Renal cortical epithelial cell (primary cell): ENCODE measurements at places on chromosomes 13 and 19.

DNA sequence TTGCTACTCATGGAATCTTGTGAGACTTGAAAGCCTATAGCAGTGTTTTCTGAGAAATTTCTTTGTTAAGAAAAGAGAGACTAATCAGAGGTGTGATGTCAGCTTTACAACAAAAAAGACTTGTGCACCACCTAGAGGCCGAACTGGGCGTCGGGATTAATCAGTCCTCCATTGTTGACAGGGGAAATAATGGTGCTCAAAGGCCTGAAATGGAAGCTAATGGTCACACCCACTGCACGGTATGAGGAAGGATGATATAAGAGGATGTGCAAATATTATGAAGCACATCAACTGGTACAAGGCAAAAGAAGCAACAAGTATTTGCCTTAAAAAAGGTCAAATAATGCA is 480.2 kb upstream of the MIR17HG start:
- DNase-seq: peak; percentile 65

GRCh38 chr13:41216160-41216559 is 21.8 kb upstream of the KBTBD7 start:
- no peak for DNase-seq

GRCh38 chr13:34587576-34587975 is 354.5 kb upstream of the NBEA start:
- peak; percentile 80 for DNase-seq

DNA sequence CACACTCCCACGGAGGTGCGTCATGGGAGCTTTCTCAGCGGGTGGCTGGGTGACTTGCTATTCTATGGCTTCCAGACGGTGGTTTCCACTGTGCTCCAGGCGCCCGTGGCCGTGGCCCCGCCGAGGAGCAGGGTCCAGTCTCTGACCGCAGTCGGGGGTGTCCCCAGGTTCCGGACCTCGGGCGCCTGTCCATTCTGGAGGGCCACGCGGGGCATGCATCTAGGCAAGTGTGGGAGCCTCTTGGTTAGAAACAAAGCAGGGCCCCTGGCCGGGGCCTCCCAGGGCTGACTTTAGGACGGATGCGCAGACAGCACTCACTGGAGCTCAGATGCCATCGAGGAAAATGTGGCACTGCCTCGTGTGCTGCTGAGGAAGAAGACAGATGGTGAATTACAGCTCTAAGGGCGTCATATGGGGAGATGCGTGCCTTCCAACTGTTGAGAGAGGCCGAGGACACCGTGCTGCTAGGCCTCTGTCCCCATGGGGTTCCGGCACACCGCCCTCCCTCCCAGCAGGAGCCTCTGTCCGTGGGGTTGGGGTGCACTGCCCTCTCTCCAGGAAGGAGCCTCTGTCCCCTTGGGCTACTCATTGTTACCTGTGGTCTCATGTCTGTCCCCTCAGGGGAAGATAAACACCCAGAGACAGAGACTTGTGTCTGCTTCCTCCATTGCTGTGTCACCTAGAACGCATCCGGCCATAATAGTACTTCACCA is 38.1 kb downstream of the TMEM255B start:
- no peak for DNase-seq

DNA sequence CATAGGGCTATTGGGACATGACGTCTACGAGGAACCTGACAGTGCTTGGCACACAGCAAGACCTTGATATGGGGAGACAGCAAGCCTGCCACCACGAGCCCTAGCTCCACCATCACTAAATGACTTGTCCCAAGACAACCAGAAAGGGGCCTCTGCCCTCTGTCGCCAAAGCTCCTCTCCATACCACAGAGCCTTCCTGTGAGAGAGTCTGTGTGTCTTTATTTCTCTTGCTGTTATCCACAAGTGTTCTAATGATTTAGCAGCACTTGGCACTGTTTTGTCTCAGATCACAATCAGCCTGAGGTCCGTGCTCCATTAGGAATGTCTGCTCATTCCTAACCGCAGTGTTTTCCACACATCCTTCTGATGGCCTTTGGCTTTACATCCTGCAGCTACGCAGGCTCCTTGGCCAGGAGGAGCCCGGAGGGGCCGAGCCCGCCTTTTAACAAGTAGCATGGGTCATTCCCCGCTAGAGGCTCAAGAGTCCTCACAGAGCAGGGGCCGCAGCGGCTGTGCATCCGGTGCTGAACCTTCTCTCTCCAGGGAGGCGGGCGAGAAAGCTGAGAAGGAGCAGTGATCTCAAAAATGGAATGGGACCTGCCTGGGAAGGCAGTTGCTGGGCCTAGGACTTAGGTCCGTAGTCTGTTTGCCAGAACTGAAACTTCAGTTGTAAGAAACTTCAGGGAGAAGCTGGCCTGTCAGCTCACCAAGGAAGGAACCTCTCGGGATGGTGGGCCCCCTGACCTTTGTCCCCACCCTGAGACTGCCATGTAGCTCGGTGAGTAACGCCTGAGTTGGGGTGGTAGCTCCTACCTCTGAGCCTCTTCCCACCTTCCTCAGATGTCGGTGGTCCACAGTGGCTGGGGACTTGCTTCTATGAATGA is 61.1 kb upstream of the HMGB1 start:
- no peak for DNase-seq

GRCh38 chr13:42574435-42575311 is 721 bp downstream of the TNFSF11 start:
- no peak for DNase-seq

- peak; percentile 58 for DNase-seq
Measured at GRCh38 chr19:4123615-4124568, at the start of gene MAP2K2. Gene MAP2K2, minus strand, starts transcription at chr19:4124122. Its CDS starts 247 bp downstream, at chr19:4123875.

GRCh38 chr13:80717776-80718175 is 376.9 kb upstream of the SPRY2 start:
- no peak for DNase-seq

- DNase-seq: no peak
Measured at GRCh38 chr19:15443838-15444237, 5.9 kb downstream of the WIZ start.

GRCh38 chr19:19549804-19550464 is 11.9 kb downstream of the CILP2 start:
- no peak for DNase-seq

- DNase-seq: no peak
Measured at GRCh38 chr13:66477816-66478215, 752.3 kb downstream of the PCDH9 start.

DNA sequence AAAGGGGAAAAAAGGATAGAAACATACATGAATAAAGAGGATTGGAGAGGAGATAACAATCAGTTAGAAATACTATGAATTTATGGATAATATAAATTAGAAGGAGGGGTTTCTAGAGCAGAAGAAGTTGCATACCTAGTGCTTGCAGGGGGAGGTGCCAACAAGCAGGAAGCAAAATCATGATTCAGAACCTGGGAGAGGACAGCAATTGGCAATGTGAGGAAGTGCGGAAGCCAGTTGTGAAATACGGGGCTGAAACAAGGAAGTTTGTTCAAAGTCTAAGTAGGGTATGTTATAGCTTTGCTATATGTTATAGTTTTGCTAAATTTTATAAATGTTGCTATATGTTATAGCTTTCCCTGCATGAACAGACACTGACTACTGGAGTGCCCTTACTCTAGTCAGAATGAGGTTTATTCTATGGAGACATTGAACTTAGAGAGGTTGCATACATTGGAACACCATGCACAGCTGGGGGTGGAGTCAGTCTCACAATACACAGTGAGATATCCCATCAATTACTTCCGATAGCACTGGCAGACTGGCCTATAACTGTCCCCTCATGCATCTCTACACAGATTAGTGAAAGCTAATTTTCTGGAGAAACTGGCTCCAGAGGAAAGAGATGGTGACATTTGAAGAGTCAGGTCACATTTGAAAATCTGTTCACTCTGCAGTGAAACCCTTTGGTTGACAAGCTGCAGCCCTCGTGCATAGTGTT is 92.1 kb downstream of the GPC6 start:
- peak; percentile 33 for DNase-seq

DNA sequence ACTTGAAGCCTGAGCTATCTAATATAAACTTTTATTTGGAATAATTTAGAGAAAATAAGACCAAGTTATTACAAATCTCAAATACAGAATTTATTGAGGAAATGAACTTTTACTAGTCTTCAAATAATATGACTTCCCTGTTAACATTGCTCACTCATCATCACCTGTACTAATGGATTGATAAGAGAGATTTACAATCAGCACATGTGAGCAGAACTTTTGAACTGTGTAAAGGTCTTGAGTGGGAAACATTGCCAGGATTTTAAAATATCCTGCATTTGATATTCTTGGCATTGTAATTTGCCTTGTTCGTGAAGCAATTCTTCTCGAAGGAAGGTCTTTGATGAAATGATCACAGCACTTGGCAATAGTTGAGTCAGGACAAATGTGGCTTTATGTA is 111.9 kb downstream of the FGF9 start:
- no peak for DNase-seq

DNA sequence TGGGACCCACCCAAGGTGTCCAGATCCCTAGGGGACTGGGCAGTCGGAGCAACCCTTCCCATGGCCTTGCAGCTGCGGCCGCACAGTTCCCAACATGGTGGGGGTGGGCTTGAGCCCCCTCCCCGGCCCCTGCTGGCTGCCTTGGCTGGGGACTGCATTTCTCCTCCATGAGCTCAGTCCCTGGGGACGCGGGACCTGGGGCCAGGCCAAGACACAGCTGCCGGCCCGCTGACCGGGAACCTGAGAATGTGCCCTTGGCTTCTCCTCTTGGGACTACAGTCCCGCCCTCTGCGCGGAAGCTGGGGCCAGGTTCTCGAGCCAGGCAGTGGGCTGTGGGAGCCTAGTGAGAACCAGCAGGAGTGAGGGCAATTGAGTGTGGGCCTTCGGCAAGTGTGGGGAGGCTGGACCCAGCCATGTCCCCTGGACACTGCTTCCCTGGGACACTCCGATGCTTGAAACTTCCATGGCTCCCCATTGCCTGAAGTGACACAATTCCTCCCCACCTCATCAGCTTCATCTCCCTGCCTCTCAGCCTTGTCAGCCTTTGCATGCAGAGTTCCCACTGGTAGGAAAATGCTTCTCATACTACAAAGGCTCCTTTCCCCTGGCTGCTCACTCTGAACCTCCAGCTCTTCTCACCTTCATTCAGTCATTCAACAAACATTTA is 13.1 kb upstream of the NOTCH3 start:
- DNase-seq: no peak

DNA sequence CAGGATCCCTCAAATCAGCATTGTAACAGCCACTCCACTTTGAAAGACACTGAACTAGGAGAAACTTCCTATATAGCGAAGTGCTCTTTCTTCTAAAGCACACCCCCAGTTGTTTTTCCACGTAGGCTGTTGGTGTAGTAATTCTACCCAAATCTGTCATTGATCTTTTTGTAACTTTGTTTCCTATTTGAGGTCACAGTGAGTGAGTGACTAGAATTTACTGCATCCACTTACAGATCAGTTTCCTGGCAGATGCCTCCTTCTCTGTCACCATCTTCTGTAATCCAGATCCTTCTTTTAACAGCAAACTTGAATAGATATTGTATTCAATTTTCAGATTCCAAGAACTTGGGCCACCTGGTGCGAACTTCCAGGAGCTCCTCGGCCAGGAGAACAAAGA is 15.3 kb downstream of the ZAR1L start:
- DNase-seq: no peak

GRCh38 chr19:1259206-1259875 is 9.8 kb upstream of the CIRBP start:
- peak; percentile 65 for DNase-seq

DNA sequence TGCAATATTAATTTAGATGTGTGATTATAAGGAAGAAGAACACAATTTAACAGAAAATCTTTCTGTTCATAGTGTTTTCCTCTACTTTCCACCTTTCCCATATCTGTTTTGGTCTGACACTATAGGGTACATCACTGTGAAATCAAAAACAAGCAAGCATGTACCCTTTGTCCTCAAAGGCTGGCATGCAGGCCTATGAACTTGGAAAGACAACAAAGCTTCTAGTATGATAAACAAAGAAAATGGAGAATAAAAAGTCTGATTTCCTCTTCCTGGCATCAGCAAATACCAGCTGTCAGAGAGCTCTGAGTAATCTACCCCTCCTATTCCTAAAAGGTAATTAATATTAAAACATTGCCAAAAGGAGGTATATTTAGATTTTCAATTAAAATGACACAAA is 5.6 kb upstream of the NEK3 start:
- no peak for DNase-seq

GRCh38 chr19:459724-460511 is 915 bp downstream of the SHC2 start:
- no peak for DNase-seq

DNA sequence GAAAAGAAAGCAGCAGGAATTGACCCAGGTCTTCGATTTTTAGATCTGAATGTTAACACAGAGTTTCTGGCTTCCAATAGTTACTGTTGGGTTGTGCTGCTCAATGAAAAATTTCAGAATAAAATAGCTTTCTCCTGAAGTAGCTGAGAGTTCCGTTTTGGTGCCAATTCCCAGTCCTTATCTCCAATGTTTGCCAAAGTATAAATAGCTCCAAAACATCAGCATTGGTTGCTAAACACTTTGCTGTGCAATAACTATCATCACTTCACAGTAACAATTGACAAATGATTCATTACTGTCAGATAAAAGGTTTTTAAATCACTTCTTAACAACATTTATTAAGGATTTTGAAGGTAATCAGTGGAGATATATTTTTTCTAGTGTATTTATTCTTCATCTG is 446.0 kb downstream of the PCDH20 start:
- no peak for DNase-seq

DNA sequence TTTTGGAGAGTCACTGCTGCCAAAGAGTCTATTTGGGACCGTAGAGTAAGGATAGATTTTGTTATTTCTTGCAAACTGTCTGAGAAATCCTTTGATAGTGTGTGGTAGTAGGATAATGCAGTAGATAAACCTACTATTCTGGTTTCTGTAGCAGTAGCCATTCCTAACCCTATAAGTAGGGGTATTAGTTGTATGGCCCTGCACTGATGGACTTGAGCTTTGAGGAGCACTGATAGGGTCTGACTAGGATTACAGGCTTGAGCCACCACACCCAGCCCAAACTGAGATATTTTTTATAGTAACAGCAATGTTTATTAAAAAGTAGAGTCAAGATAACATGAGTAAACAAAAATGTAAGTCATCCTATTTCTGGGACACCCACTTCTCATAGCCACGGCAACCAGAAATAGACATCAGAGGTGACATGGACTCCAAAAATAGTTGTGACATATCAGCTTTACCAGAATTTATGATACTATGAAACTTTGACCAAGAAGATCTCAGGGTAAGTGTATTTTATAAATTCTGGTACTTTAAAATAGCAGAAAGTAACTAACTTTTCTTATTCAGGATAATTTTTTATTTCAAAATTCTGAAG is 479.1 kb downstream of the SUCLA2 start:
- no peak for DNase-seq

- no peak for DNase-seq
Measured at GRCh38 chr13:35455022-35455421, 21.5 kb downstream of the MAB21L1 start.

DNA sequence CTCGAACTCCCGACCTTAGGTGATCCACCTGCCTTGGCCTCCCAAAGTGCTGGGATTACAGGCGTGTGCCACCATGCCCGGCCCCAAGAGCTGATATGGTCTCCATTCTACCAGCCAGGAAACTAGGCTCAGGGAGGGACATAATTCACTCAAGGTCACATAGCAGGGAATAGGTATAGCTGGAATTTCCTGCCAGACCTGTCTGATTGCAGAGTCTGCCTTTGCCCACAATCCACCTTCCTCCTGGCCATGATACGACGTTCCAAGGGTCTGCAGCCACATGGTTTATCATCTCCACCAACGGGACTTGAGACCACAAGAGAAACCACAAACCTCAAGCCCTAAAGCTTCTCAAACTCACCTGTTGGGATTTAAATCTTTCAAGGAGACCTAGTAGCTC is 32.0 kb downstream of the ZNRF4 start:
- DNase-seq: no peak

- DNase-seq: peak; percentile 94
Measured at GRCh38 chr19:4694211-4694987, 24.3 kb upstream of the MYDGF start.

- peak; percentile 72 for DNase-seq
Measured at GRCh38 chr13:38686577-38687245, at the start of gene FREM2. Gene FREM2, plus strand, starts transcription at chr13:38687077. Its CDS starts 268 bp downstream, at chr13:38687345.
